ENCODE measurements at places on chromosomes 12 and 14. TPM values are rescaled to one million over a fixed set of nuclear protein-coding genes. Genes with fewer than 3 reads are reported as not detected.
A peak's percentile ranks its signal among the peaks of the same experiment; 100 is the strongest.

DNA sequence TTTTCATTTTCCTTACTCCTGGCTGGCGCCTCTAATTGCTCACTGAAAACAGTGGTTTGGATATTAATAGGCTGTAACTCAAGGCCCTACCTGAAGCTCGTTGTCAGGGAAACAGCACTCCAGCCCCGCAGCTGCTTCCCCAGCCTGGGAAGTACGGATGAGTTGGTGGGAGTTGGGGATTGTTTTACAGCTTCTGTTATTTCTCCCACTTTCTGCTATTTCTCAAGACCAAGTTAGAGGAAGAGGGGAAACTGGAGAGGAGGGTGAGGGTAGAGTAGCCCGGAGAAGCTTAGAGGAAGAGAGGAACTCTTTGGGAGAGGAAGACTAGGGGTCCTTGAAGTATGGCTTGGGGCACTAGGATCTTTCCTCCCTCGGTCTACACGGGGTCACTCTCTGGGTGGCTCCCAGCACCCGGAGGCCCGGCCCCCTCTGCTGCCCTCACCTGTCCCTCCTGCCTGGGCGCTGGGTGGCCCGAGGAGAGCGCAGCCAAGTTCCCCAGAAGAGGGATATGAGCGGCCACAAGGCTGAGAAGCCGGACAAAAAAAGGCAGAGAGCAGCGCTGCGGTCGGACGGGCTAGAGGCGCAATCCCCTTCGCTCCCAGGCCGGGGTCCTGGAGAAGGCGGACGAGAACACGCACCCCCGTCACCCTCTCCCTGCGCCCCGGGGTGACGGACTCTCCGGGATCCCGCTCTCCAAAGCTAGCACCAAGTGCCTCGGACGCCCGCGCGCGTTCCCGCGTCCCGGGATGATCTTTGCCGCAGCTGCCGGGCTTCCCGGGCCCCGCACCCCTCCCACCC, 671 bp downstream of the SPTB start:
- DNase-seq: peak; percentile 35

- no peak for DNase-seq
Measured at GRCh38 chr12:4034921-4035320, 161.7 kb upstream of the PARP11 start.

TPPP2 gene
- 0.44 TPM for total RNA-seq

GRCh38 chr14:23028799-23029198, 5.9 kb downstream of the PSMB5 start:
- no peak for DNase-seq

- no peak for DNase-seq
Measured at GRCh38 chr12:16392846-16393535, 45.5 kb downstream of the MGST1 start.

GRCh38 chr12:121575952-121576625, 4.7 kb downstream of the KDM2B start:
- DNase-seq: no peak

TMEM132C gene
- 12.8 TPM for total RNA-seq

SDR9C7 gene
- total RNA-seq: not detected

Measured in left cardiac atrium (tissue), 4 donors.